ENCODE measurements at places on chromosomes 5 and 9.

GRCh38 chr9:77879437-77879943, 152.1 kb downstream of the GNAQ start:
- DNase-seq = no peak

DNA sequence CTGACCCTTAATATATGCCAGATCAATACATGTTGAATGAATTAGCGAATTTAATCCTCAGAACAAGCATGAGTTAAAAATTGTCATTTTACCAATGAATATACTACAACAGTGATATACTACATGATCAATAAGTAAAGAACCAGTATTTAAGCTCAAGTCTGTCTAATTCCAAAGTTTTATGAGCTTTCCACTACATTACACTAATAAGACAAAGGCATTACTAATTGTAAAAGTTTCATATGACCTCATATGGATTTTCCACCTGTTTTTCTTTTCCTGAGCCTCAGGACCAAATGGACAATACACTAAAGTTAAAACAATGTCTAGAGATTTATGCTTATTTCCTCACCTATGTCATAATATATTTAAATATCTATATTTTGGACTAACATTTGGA, 80.8 kb downstream of the OXCT1 start:
- DNase-seq = no peak

DNA sequence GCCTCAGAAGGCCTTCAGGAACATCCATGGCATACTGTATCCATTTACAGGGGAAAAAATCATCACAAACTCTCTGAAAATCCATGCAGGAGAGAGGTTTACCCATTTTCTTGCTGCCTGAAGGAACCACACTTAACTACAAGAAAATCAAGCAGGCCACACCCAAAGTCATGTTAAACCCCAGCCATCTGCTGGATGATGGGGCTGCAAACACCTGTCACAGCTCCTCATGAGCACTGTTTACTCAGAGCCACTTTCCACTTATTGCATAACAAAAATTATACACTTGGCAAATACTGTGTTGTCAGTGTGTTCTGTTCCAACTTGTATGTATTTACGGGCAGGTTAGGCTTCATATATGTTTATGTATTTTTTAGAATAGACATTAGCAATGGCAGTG, 35.8 kb downstream of the PPIC start:
- no peak for DNase-seq

- DNase-seq = no peak
Observed at GRCh38 chr9:129418451-129418850, 202.4 kb downstream of the C9orf50 start.

- no peak for DNase-seq
Observed at GRCh38 chr5:36945687-36946086, 69.1 kb downstream of the NIPBL start.

- no peak for DNase-seq
Observed at GRCh38 chr9:92463984-92464383, 18.3 kb downstream of the ASPN start.

DNA sequence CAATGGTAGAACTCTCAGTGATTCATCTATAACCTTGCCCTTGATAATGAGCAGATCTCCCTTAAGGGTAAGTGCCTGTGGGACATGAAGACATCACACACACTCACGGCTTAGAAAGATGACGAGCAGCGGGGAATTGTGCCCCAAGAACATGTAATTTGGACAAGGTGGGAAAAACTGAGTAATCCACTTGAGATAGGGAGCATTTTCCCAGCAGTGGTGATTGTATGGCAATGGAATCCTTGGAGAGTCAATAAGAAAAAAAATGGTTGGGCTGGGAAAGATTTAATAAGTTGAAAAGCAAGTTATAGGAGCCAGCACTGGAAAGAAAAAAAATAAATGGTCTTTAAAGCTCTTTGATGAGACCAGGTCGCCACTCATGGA, 193.1 kb downstream of the GLIS3 start:
- no peak for DNase-seq

DNA sequence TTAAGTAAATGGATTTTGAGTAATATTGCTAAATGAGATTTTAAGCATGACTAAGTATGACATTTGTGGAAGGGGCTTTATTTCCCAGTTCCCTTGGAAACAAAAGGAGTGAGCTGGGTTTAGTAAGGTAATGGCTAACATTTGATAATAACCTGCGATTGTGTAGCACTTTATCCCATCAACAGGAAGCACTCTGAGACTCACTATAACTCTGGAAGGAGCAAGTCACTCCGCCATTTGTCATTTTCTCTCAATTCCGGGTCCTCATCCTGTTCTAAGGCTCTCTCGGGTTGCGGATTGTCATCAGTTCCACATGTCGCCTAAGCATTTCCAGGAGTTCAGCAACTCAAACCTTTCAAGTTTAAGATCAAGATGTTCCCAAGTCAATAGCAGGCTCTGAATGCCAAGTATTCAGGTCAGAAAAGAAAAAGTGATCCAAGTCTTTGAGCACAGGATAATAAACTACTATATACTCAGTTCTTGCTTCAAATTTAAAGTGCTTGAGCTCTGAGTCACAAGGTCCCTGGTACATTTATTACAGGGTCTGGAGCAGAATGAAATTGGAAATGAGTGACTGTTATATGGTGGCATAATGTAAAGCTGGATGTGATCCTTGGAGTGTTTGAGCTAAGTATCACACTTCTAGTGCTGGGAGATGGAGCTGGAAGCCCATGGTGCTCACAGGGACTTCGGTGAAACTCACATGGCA, 39.3 kb downstream of the CAPSL start:
- no peak for DNase-seq

DNA sequence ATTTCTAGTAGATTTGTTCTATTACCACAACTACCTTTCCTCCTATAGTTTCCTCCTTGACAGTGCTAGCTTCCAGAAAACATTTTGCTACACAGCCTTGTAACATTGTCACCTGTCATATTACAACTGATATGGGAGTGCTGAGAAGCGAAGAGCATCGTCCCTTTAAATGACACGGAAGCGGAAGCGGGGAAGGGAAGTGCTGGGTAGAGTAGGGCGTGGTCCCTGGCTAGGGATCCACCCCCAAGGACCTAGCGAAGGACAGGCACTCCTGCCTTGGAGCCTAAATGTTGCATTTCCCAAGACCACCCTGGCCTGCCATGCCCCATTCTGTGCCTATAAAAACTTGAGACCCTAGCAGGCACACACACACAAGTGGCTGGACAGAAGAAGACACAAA, 57.4 kb upstream of the RANBP6 start:
- no peak for DNase-seq

DNA sequence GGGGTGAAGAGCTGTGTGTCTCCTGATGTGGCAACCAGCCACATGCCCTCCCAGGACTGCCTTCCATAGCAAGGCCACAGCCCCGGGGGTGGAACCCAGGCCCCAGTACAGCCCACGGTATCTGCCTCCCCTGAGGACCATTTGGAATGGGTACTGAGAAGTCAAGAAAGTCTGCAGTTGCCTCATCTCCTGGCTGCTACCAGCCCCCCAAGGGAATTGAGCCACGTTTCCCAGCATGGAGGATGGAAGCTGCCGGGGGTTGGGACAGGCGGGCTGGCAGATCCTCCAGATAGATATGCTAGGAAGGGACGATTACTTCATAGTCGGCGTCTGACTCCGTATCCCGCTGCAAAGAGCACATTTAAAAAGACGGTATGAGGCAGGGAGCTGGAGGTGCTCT, 5.5 kb upstream of the DMRT2 start:
- no peak for DNase-seq

DNA sequence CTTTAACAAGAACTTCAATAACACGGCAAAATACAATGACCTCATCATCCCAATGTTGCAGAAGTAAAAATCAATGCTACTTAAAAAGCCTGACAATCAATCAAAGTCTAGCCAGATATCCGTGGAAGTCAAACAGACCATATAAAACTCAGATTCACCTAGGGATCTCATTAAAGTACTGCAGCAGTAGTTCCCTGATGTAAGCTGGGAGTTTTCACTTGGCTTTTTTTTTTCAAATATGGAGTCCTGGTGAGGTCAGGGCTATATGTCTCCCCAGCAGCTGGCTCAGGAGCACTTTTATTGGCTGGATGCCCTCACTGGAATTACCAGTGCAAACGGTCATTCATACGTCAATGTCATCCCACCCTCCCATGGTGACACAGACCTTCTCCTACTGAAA, 220.6 kb upstream of the SLC30A5 start:
- DNase-seq = no peak

Data from stimulated activated naive CD4-positive, alpha-beta T cell (primary cell).